Lung (tissue), 17 donors: ENCODE measurements at places on chromosomes 4 and X.
A peak's percentile ranks its signal among the peaks of the same experiment; 100 is the strongest.

DNA sequence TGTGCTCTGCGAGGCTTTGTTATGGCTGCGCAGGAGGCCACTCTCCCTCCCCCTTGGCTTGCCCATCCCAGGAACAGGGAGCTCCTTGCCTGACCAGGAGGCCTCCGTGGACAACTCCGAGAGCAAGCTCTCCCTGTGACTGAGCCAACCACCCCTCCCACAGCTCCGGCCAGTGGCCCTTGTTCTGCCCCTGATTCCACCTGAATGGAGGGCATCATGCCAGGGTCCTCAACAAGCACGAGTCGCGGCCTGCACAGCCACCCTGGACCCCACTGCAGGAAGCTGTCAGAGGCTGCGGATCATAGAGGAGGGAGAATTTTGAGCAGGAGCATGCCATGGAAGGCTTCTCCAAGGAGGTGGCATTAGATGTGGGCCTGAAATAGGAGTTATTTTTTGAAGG lies 44.8 kb upstream of the GRPEL1 start:
- H3K27me3 ChIP-seq, result no peaks in the 10 kb centered on the region
- no peaks in the 10 kb centered on the region for H3K36me3 ChIP-seq
- no peak overlapping the region for H3K4me3 ChIP-seq
- no peak overlapping the region for H3K27ac ChIP-seq
- DNase-seq, result no peak

- H3K4me3 ChIP-seq, result no peak overlapping the region
- H3K36me3 ChIP-seq, result no peaks in the 10 kb centered on the region
- no peaks in the 10 kb centered on the region for H3K4me1 ChIP-seq
- no peak for DNase-seq
- no peaks in the 10 kb centered on the region for H3K27me3 ChIP-seq
Measured at GRCh38 chr4:5224340-5224739, 173.1 kb downstream of the STK32B start.

GRCh38 chrX:6465756-6466155 lies 69.2 kb downstream of the VCX3A start:
- H3K36me3 ChIP-seq, result no peaks in the 10 kb centered on the region
- no peaks in the 10 kb centered on the region for H3K4me1 ChIP-seq
- no peak for DNase-seq
- H3K27ac ChIP-seq, result no peak overlapping the region

DNA sequence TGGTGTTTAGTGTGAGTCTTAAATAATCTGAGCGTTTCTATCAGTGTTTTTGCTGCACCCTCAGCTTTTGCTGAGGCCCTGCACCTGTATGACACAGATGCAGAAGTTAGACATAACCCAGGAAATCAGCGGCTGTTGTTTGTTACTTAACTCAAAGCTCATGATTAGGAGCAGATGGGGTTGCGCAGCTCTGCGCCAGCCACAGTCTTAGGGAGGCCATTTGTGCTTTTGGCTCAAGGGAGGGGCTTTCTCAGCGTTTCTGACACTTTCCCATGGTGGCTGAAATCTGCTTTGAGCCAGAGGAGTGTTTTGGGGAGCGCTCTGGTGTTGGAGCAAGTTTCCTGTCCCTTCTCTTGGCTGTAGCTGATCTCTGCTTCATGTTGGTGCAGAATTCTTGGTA lies 433.8 kb downstream of the NAF1 start:
- H3K4me3 ChIP-seq, result no peak overlapping the region
- H3K27ac ChIP-seq, result no peak overlapping the region
- DNase-seq, result no peak
- H3K27me3 ChIP-seq, result no peaks in the 10 kb centered on the region
- no peaks in the 10 kb centered on the region for H3K36me3 ChIP-seq
- no peaks in the 10 kb centered on the region for H3K4me1 ChIP-seq

GRCh38 chr4:74391890-74392475 lies 27.0 kb downstream of the EREG start:
- H3K4me3 ChIP-seq, result no peak overlapping the region
- H3K4me1 ChIP-seq, result no peaks in the 10 kb centered on the region
- no peaks in the 10 kb centered on the region for H3K36me3 ChIP-seq
- no peak for DNase-seq
- H3K27me3 ChIP-seq, result no peaks in the 10 kb centered on the region

- DNase-seq, result no peak
- H3K36me3 ChIP-seq, result no peaks in the 10 kb centered on the region
- H3K4me1 ChIP-seq, result no peaks in the 10 kb centered on the region
- H3K27me3 ChIP-seq, result no peaks in the 10 kb centered on the region
Measured at GRCh38 chr4:7364979-7365378, 69.8 kb downstream of the PSAPL1 start.

GRCh38 chr4:147813973-147814372 lies 82.1 kb downstream of the ARHGAP10 start:
- H3K27me3 ChIP-seq, result no peaks in the 10 kb centered on the region
- H3K4me1 ChIP-seq, result peaks cover 13% of the 10 kb centered on the region
- no peak overlapping the region for H3K27ac ChIP-seq
- H3K36me3 ChIP-seq, result no peaks in the 10 kb centered on the region

GRCh38 chrX:154408659-154409221 lies 314 bp downstream of the DNASE1L1 start:
- H3K36me3 ChIP-seq, result no peaks in the 10 kb centered on the region
- no peaks in the 10 kb centered on the region for H3K27me3 ChIP-seq
- peaks cover 2% of the 10 kb centered on the region for H3K4me1 ChIP-seq
- peak overlapping the region; percentile 65 for H3K27ac ChIP-seq
- DNase-seq, result no peak

DNA sequence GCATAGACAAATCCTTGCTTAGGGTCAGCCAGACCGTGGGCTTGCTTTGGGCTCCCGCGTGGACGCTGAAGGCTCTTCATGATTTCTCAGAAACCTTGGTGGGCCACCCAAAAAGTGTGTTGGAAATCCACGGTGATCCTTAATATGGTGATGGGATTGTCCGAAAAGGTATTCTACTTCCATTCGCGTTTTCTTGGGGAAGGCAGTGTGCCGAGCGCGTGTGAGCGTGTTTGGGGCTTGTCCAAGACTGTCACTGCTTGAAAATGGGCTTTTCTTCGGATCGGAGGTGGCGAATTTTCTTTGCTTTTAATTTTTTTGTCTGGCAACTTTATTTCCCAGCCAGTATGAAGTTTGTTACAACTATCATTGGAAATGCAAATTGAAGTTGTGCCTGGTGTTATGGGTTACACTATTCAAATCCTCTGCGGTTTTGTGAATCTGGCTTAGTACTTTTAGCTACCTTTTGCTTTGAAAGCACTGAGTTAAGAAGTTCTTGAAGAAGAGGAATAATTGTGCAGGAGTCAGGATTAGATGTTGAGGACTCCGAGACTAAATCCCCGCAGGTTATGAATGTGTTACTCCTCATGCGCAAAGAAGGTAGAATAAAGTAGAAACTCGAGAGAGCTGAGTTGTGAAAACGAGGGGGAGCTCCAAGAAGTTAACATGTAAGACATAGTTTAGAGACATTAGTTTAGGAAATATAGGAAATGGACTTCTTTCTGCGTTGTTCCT lies 3.2 kb downstream of the SPRY1 start:
- peak; percentile 75 for DNase-seq
- no peaks in the 10 kb centered on the region for H3K27me3 ChIP-seq
- H3K36me3 ChIP-seq, result peaks cover 11% of the 10 kb centered on the region
- peak overlapping the region; percentile 96 for H3K4me3 ChIP-seq

DNA sequence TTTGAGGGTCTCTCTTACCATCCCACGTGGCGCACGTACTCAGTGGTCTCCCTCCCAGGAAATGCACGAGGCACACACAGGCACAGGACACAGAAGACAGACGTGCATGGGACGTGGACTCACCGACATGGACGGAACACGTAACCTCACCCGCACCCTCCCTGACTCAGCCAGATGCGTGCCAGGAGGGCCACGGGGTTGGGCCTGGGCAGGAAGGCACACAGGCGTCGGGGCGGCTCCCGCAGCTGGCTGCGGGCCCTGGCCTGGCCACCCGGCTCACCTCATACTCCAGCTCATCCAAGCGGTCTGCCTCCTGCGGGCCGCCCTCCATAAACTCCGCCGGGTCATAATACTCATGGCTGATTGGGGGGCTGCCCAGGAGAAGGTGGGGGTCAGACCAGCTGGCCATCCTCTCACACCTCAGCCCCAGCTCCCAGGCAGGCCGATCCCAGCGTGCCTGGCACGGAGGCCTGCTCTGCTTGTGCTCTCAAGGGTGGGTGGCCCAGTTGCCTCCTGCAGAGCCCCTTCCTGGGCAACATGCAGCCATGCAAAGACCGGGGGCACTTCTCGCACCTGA lies 12.6 kb downstream of the SSR4 start:
- no peak overlapping the region for H3K4me3 ChIP-seq
- H3K36me3 ChIP-seq, result no peaks in the 10 kb centered on the region
- no peak for DNase-seq
- H3K27me3 ChIP-seq, result no peaks in the 10 kb centered on the region
- no peaks in the 10 kb centered on the region for H3K4me1 ChIP-seq

DNA sequence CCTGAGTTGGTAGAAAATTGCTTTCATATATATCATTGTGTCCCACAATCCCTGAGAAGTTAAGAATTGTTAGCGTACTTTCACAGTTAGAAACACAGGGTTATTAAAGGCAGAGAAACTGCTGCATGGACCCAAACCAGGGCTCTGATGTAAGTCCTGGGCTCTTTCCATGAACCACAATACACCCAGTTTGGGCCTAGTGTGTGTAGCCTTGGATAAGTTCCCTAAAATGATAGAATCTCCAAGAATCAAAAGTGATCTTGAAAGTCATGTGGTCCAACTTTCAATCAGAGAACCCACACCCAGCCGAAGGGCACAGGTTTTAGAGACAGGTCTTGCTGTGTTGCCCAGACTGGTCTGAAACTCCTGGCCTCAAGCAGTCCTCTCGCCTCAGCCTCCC lies 257.8 kb upstream of the KLF3 start:
- no peaks in the 10 kb centered on the region for H3K4me1 ChIP-seq
- H3K36me3 ChIP-seq, result no peaks in the 10 kb centered on the region
- H3K27ac ChIP-seq, result no peak overlapping the region
- DNase-seq, result no peak
- H3K4me3 ChIP-seq, result no peak overlapping the region

- H3K27ac ChIP-seq, result no peak overlapping the region
- no peaks in the 10 kb centered on the region for H3K4me1 ChIP-seq
- no peaks in the 10 kb centered on the region for H3K27me3 ChIP-seq
- no peak for DNase-seq
- H3K36me3 ChIP-seq, result no peaks in the 10 kb centered on the region
Measured at GRCh38 chrX:129998021-129998420, 15.6 kb downstream of the BCORL1 start.

DNA sequence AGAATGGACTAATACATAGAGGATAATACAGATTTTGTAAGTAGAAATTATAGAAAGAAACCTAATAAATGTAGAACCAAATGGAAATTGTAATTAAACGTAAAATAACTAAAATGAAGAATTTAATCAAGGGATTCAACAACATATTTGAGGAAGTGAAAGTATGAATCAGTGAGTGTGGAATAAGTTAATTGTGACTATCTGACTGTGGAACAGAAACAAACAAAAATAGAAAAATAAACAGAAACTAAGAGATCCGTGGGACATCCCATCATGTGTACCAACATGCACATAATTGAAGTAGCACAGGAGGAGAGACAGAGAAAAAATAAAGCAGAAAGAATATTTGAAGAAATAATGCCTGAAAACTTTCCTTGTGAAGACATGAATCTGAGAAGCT lies 208.6 kb upstream of the TACR3 start:
- no peak overlapping the region for H3K27ac ChIP-seq
- no peaks in the 10 kb centered on the region for H3K36me3 ChIP-seq
- DNase-seq, result no peak
- no peaks in the 10 kb centered on the region for H3K4me1 ChIP-seq
